Kidney glomerular epithelial cell (primary cell): ENCODE measurements at places on chromosomes 7 and 10.
A peak's percentile ranks its signal among the peaks of the same experiment; 100 is the strongest.

GRCh38 chr7:27586825-27587224 is 75.9 kb downstream of the HIBADH start:
- no peak for DNase-seq

DNA sequence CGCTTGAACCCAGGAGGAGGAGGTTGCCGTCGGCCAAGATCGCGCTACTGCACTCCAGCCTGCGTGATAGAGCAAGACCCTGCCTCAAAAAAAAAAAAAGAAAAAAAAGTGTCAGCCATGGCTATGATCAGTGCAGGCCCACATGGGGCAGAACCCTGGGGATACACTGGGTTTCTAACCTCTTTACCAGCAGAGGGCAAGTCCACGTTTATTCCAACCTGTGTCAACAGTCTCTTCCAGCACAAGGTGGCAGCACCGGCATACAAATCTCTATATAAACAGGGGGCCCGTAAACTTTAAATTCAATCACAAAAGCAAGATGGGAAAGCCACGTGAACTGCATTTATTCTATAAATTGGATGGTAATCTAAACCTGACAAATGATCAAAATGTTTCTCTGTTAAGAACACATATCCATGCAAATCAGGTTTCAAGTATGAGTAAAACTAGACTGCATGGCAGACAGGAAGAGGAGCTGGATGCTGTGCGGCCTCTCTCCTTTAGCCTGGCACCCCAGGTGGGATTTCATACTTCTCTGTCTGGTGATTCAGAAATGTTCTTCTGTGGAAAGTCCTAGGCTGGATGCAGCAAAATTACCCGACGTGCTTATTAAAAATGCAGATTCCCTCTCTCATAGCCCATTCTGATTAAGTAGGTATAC is 60.0 kb upstream of the STEAP1B start:
- DNase-seq: peak; percentile 77

DNA sequence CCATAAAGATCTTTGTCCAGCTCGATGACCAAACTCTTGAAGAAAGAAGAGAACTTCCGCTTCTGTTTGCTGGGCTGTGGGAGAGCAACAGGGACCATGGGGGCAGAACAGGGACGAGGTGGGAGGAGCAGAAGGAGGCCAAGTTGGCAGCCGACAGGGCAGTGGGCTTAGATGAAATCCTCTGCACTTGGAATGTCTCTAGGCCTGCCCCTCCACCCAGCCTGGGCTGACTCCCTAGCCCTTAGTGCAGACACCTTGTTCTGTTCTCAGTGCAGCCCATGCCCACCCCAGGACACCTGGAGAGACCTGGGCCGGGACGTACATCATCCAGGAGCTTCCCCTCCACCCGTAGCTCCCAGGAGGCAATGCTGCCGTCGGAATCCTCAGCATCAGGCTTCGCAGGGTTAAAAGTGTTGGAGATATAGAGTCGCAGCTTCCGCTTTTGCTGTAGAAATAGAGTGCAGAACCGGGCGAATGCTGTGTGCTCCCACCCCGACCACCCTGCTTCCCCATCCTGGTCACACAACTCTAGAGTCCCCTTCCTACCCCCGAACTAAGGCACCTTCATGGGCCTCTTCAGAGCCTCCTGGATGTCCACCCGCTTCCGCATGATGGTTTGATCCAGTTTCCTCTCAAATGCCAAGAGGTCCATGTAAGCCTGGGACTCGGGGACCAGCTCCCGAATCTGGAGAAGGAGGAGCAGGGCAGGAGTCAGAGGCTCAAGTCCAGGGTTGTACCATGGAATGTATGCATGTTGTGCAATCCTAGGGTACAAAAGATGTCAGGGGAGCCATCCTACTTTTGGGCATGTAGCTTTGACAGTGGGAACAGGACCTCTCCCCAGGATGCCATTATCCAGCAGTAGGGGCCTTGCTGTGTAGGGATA is 6.1 kb downstream of the SMARCD3 start:
- DNase-seq: no peak

DNA sequence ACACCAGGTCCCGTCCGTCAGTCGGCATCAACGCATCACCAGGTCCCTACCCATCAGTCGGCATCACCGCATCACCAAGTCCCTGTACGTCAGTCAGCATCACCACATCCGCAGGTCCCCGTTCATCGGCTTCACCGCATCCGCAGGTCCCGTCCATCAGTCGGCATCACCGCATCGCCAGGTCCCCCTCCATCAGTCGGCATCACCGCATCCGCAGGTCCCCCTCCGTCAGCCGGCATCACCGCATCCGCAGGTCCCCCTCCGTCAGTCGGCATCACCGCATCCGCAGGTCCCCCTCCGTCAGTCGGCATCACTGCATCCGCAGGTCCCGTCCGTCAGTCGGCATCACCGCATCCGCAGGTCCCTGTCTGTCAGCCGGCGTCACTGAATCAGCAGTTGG is 55.1 kb downstream of the IGF2BP3 start:
- no peak for DNase-seq

DNA sequence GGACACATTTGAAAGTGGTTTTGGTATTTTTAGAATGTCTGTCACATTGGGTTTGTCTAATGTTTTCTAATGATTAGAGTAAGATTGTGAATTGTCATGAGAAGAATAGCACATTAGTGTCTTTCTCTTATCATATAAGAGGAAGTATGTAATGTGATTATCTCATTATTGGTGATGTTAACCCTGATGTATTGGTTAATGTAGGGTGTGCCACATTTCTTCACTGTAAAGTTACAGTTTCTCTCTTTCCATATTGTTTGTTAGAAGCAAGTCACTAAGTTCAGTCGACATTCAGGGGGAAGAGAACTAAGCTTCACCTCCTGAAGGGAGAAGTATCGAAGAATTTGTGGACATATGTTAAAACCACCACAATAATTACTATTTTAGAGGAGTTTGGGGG is 56.3 kb upstream of the DNAH11 start:
- no peak for DNase-seq

GRCh38 chr7:143050931-143051330 is 1.2 kb upstream of the OR6V1 start:
- DNase-seq: no peak

DNA sequence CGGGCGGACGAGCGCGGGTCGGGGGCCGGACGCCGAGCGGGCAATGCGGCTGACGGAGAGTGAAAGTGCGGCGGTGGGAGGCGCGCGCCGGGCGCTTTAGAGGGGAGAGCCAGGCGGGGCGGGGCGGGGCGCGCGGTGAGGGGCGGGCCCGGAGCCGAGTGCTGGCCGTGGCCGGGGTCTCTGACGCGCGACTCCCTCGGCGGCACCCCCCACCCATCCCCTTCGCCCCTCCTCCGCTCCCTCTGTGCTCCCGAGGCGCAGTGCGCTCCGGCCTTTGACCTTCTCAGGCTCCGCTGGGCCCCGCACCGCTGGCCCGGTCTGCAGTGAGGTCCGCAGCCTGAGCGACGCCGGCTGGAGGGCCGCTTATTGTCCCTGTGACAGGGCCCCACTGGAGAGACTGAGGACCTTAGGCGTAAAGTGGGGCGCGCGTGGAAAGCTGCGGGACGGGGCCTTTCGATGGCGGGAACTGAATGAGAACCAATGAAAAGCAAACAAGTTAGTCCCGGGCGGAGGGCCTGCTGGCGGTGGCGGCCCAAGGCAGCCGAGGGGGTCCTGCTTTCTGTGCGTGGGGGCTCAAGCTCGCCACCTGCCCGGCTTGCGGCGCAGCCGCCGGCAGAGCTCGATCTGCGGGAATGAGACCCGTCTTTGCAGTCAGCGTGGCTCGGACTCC is at the start of gene CXCL12:
Gene CXCL12 (minus strand): TSS at position 72 of the 670 bp plus-strand sequence. CDS start 92 bp downstream, outside the sequence.
- no peak for DNase-seq

DNA sequence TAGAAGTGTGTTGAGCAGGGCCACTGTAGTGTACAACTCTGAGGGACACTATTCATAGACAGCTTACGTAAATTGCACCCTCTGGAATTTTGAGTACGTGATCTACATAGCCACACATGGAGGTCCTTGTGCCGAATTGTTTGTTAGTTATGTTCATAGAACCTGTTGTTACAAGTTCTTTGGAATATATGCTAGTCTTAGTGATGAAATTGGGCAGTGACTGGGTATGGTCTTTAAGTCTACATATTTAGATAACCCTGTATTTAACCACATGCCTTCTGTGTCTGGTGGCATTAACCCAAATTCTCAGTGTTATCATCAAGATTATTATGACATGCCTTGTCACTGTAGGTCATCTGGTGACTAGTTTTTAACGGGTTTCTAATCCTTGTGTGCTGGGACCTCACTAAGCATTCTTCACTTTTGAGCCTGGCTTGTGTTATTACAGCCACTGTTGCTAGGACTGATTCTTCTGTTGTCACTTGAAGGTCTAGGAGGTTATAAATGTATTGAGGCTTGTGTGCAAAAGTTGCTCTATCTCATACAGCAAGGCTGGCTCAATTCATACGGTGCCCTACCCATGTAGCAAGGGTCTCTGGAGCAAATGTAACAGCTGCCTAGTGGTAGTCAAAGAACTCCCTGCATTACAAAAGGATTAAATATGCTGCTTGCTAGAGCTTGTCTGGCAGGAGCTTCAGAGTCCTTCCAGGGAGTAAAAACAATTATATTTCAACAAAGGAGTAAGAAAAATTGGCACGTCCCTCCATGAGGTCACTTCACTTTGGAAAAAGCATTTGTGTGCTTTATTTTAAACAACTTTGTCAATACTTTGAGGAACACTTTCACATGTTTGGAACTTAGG is 65.4 kb downstream of the CDK14 start:
- no peak for DNase-seq

- DNase-seq: no peak
Observed at GRCh38 chr10:80155696-80156215, 23.2 kb downstream of the PLAC9 start.

- DNase-seq: no peak
Observed at GRCh38 chr7:50656141-50656895, 91.1 kb upstream of the DDC start.

DNA sequence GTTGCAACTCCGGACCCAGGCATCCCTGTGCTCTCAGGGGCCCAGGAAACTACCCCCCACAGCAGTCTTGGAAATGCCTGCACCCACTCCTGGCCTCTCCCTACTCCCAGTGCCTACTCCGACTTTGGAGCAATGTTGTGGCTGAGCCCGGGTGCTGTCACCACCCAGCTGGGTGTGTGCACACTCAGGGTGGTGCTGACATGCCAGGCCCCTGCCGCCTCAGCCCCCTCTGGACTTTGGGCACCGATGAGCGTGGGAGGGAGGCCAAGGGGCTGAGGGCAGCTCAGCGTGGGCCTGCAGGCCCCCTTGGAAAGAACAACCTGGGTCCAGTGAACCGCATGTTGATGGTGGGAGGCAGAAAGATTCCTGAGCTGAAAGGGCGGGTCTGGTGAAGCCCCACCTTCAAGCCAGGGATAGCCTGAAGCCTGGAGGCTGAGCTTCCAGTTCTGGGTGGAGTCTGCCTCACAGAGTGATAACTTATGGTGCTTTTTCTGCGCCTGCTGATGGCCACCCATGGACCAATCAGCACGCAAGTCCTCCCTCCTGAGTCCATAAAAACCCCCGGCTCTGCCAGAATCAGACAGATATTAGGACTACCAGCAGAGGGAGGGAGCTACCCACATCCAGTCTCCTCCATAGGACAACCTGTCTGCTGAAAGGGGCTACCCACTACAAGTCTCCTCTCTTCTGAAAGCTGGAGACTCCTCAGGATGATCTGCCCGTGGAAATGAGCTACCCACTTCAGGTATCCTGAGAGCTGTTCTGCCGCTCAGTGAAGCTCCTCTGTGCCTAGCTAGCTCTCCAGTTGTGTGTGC is 380.4 kb upstream of the SORCS1 start:
- no peak for DNase-seq

DNA sequence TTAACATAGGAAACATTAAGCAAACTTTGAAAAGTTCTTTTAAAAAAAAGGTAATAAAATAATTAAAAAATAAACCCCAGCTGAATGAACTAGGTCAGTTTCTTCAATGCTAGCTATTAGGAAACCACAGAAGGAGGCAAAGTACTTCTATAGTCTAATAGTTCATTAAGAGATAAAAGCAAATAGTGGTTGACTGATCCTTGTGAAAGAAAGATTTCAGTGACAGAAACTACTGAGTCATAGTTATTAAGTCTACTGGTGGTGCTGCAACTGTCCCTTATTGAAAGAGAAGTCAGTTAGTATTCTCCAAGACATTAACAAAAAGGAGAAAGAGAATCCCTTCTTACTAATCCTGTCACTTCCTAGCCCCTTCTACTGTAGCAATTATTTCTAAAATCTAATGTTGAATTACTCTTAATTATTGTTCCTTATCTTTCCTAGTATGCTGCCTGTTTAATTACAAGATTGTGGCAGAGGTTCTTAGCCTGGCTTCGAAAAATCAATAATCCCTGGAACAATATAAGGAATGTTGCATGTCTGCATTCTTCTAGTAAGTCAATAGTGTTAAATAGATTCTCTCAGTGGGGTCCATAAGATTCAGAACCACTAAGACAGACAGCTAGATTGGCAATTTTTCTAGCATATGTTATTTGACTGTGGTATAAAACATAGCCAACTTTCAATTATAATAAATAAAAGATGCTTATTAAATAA is 18.2 kb downstream of the TCTN3 start:
- no peak for DNase-seq

DNA sequence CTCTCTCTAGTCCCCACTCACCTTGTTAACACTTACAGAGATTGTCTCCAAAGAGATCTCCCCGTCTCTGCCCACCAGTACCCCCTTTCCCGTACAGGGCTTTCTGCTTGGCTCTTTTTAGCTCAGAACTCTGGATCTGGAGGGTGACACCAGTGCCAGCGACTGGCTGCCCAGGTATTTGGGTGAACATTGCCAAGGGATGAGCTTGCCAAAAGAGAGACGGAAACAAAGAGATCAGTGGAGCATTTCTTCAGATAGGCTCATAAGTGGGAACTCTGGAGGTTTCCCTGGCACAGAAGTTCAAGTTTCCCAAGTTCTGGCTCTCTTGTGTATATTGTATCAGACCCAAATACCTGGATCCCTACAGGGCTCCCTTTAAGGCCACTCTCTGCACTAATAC is 30.0 kb downstream of the STRIP2 start:
- no peak for DNase-seq

DNA sequence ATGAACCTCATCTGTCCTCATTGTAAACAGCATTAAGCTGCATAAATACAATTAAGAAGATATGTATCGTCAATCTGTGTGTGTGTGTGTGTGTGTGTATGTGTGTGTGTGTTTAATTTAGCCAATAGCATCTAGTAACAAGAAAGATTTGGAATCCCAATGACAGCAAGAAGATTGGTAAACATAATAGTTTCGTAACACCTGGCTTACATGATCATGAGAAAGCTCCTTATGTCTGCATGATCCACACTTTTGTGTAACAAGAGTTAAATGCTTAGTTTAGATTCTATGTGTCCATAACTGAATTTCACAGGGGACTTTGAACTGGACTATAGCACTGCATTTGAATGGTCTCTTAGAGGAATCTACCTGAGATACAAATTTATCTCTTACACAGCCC is 191.0 kb upstream of the BET1 start:
- no peak for DNase-seq

GRCh38 chr10:21950566-21950965 is 53.0 kb downstream of the DNAJC1 start:
- DNase-seq: no peak

GRCh38 chr10:122746408-122746807 is 46.8 kb upstream of the C10orf120 start:
- DNase-seq: no peak

DNA sequence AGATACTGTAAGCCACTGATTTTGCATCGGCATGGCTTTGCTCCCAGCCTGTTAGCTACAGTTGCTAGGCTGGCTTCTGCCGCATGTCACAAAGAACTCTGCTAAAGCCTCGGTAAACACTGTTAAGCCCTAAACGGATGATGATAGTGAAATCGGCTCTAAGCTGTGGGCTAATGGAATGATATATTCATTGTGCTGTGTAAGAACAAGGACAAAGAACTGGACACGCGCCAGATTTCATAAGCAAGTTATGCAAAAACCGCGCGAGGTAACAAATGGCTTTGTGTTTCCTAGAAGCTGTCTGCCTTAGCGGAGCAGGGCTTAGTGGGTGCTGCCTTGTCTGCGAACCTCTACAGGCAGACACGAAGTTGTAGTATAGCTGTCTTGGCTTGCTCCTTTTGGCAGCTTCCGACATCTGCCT is 331.3 kb upstream of the COBL start:
- DNase-seq: no peak
